AG04449 (cell line): ENCODE measurements at places on chromosomes 3 and 15.

GRCh38 chr3:14379843-14380242 is 22.6 kb upstream of the SLC6A6 start:
- DNase-seq: no peak

DNA sequence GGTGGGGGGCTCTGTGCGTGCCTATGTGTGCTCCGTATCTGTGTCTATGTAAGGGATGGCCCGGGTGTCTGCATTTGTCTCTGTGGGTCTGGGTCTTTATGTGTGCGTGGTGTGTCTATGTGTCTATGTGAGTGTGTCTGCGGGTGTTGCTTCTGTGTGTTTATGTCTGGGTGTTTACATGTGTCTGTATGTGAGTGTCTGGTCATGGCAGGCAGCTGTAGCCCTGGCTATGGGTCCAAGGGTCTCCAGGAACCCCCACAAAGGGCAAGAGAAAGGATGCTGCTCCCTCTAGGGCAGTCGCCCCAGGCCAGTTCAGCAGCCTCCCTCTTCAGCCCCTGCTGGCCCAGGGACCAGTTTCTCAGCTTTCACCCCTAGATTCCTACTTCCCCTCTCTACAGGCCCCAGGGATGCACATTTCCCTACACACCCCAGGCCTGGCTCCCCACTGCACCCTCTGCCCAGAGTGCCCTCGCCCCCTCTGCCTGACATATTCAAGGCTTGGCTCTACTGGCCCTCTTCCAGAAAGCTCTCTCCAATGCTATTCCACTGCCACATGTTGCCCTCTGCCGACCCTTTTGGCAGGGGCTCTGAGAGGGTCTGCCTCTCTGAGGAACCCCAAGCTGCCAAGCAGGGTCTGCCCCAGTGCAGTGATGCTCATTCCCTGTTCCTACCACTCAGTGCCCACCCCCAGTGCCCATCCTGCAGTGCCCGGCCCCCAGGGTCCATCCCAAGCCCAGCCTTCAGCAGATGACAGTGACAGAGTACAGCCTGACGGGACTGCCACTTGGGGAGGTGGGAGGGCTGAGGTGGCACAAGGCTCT is 1.0 kb upstream of the MYL3 start:
- no peak for DNase-seq

DNA sequence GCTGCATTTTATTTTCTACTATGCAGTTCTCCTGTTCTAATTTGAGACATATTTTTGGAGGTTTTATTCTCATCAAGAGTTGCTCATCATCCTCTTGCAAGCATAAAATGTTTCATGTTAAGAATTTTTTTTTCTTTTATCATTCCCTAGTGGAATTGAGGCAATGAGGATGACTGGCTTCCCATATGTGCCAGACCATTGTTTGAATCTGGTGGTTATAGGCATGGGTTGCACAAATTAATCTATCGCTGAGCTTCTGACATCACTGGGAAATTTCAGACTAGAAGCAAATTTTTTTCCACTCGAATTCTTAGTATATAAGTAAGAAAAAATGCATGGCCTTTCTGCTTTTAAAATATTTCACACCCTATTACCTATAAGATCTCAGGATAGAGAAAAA is 279.1 kb upstream of the PLSCR5 start:
- no peak for DNase-seq

DNA sequence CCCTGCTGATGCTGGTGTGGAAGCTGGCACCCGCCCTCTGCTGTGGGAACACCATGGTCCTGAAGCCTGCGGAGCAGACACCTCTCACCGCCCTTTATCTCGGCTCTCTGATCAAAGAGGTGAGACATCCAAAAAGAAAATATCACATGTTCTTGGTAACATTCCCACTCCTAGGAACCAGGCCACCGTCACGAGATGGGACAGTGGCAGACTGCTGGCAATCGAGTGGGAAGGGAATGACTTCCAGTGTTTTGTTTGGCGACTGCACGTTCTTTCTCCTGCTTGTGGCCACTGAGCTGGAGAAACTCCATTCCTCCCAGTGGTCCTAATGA is 14.3 kb downstream of the ALDH1A3 start:
- DNase-seq: no peak

- DNase-seq: no peak
Observed at GRCh38 chr3:194275291-194275690, 75.8 kb downstream of the CPN2 start.

GRCh38 chr3:45841420-45841756 is 531 bp downstream of the LZTFL1 start:
- no peak for DNase-seq

DNA sequence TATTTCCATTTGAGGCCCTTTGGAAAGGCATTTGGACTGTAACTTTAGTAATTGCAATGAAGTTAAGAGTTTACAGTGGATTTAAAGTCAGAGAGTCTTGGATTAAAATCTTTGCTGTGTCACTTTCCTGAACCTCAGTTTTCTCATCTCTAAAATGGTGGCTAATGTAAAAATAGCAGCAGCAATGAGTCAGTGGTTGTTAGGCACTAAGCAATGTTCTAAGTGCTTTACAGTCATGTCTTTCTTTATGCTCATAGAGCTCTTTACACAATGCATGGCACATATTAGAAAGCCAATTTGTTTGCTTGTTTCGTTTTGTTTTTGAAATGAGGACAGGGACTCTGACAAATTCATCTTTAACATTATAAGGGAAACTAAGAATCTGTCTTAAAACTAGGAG is 222.7 kb upstream of the DNAJC19 start:
- DNase-seq: no peak

DNA sequence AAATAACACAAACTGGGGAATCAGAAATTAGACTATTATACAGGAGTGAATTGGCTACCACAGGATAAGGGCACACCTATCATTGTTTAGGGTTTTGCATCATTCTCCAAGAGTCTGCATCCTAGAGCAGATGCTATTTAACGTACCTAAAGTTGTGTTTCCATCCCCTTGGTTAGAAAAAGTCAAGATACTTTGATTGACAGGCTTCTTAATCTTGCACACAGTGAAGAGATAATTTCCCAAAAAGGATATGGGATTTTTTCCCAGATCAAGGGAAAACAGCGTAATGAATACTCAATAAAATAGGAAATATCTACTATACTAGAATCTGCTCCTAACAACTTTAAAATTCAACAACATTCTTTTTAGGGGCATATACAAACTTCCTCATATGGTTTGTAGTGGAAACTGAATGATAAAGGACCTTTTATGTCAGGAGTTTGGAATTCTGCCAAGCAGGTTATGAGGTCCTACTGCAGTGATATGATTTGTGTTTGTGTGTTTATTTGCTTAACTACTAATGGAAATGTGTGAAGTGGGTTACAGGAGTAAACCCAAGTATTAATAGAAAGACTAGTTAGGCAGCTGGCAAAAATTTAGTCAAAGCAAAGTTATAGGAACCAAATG is 124.1 kb upstream of the MME start:
- DNase-seq: no peak
